ENCODE measurements at places on chromosomes 1 and 21.

DNA sequence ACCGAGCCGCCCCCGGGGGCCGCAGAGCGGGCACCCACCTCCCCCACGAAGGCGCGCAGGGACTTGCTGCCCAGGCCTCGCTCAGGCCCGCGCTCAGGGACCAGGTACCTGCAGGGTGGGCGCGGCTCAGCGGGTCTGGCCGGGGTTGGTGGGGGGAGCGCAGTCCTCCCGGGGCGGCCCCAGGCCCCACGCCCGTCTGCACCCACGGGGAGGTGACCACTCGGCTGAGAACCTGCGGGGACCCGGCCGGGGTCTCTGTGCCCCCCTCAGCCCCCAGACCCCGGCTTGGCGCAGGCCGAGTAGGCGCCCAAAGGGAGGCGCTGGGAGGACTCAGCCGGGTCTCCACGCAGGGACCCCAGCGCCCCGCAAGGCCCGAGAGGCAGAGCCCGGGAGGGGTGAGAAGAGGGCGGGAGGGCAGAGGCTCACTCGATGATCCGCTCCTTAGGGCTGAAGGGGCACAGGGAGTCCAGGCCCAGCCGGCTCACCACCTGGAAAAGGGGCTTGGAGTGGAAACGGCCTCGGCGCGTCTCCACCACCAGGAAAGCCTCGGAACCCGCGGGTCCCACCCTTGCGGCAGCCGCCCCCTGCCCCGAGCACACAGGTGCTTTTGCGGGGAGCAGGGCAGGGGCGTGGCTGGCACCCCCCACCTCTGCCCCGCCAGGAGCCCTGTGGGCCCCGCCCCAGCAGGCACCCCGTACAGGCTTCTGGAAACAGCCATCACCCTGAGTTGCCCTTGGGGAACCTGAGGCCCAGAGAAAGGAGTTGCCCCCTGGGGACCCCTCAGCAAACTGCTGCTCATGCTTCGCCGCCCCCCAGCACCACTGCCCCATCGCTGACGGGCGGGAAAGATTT lies 9.3 kb downstream of the FTCD start:
- no peak for DNase-seq

DNA sequence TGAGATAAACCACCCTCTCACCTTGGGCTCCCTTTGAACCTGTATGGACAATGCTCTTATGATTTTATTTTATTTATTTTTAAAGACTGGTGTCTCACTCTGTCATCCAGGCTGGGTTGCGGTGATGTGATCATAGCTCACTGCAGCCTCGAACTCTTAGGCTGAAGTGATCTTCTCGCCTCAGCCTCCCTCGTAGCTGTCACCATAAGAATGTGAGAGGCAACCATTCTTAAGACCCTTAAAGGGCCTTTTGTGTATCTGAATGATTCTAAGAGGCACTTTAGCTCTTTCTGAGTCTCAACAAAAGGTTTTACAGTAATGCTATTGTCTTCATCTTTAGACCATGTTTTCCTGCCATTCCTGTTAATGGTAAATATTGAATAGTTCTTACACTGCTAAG lies 67.0 kb downstream of the IVNS1ABP start:
- no peak for DNase-seq

GRCh38 chr1:1833916-1834325 lies 55.7 kb upstream of the NADK start:
- peak; percentile 20 for DNase-seq

GRCh38 chr1:63087966-63088365 lies 234.4 kb upstream of the FOXD3 start:
- peak; percentile 19 for DNase-seq

DNA sequence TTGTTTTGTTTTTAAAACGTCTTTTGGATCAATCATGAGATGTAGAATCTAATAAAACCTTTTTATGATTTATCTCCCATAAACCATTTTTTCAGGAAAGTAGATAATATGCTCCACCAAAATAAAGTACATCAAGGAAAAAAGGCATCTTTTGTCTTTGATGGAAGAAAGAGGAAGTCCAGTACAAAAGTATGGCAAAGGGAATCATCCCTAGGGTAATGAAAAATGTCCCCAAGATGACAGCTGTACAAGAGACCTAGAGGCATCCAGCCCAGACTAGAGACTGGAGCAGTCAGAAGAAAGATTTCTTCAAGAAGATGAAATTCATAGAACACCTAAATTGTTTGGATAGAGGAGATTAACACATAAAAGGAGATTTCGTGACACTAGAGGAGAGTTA lies 32.3 kb upstream of the GFI1 start:
- DNase-seq = no peak

- peak; percentile 7 for DNase-seq
Observed at GRCh38 chr1:160981584-160982411, 27.2 kb upstream of the ITLN2 start.

- DNase-seq = no peak
Observed at GRCh38 chr1:89630048-89630447, 2.9 kb upstream of the LRRC8C start.

GRCh38 chr21:44509539-44509938 lies 30.5 kb downstream of the KRTAP10-1 start:
- DNase-seq = peak; percentile 55

- no peak for DNase-seq
Observed at GRCh38 chr1:7010534-7011200, 225.4 kb downstream of the CAMTA1 start.

DNA sequence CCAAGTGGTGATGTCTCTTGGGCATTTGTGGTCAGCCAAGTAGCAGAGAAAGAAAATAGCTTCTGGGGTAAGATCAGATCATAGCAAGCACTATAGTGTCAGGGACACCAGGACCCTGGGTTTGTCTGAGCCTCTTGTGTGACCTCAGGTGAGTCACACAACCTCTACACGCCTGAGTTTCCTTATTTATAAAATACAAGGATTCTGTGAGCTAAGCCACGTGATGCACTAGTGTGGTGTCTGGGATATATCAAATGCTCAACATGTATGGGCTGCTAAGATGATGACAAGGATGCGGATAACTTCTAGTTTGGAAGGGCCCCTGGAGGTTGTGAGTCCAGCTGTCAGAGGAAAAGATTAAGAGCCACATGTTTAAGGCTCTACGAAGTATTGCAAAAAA lies 24.5 kb upstream of the ZNF436 start:
- peak; percentile 86 for DNase-seq

- DNase-seq = no peak
Observed at GRCh38 chr1:58854576-58854975, 70.7 kb upstream of the JUN start.

All from GM23248 (cell line).